ENCODE measurements at places on chromosomes 5 and 9. TPM values are rescaled to one million over a fixed set of nuclear protein-coding genes. Genes with fewer than 3 reads are reported as not detected.

- H3K36me3 ChIP-seq = no peaks in the 10 kb centered on the region
- DNase-seq = peak; percentile 77
- H3K27ac ChIP-seq = peak overlapping the region; percentile 85
- no peak overlapping the region for H3K4me3 ChIP-seq
Observed at GRCh38 chr5:143177263-143177983, 226.1 kb downstream of the NR3C1 start.

DNA sequence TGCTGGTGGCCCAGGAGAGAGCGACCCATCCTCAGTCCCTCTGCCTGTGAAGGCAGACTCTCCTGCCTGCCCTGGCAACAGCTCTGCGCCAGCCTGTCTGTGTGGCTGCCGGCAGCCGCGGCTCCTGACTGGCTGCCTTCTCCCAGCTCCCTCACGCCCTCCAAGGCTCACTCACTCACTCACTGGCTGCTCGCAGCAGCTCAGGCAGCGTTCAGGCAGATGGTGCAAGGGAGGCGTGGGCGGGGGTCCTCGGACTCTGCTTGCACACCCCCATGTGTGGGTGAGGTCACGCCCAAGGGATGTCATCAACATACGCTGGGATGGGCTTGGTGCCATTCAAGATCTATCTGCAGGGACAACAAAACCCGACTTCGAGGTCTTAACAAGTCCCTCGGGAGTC lies 66.7 kb downstream of the DAB2IP start:
- DNase-seq = no peak
- peak overlapping the region; percentile 36 for H3K27ac ChIP-seq
- no peaks in the 10 kb centered on the region for H3K36me3 ChIP-seq
- peaks cover 94% of the 10 kb centered on the region for H3K4me1 ChIP-seq
- H3K4me3 ChIP-seq = no peak overlapping the region

DNA sequence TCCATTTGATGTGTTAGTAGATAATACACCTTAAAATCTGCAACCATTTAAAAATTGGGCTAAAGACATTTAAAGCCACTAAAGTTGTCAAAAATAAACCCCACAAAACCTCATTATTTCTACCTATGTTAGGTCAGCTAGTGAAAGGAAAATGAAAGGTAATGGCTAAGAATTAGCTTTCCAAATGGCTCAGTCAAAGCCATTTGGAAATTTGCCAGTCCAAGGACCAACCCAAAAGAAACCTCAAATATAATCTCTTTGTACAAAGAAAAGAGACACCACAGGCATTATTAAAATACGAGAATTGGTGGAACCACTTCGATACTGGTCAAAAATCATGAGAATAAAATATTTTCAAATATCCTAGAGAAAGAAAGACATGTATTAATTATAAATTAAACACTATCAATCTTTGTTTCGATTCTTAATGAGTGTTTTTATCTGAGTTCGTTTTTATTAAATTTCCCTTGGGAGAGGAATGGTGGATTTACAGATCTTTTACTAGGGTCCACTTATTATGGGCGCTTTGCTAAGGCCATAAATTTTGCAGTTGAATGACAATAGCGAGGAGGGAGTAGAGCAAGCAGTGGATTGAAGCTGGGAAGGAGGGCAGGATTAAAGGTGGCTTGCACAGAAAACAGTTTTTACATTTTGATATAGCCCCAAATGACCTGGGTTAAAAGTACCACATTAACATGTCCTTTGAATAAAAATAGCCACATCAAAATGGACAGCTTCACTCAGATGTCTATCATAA lies 116.8 kb upstream of the SHB start:
- H3K27ac ChIP-seq = no peak overlapping the region
- H3K4me1 ChIP-seq = no peaks in the 10 kb centered on the region
- H3K4me3 ChIP-seq = no peak overlapping the region
- no peaks in the 10 kb centered on the region for H3K36me3 ChIP-seq
- DNase-seq = no peak
- no peaks in the 10 kb centered on the region for H3K27me3 ChIP-seq

CPLANE1 gene
- 12.1 TPM for total RNA-seq

DNA sequence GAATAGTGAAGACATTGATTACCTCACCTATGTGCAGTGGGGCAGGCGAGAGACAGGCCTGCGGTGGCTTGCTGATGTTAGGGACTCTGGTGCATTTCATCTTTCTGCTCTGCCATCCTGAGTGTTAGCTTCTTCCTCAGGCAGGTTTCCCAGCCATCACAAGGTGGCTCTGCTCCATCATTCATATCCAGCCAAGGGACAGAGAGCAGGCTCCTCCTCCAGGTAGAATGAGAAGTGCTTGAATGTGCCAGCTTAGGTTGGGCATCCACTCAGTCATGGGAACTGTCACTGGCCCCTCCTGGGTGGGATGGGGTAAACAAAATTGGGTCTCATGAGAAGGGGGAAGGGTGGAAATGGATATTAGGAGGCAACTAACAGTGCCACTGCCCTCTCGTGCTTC lies 24.8 kb downstream of the GPR107 start:
- no peaks in the 10 kb centered on the region for H3K27me3 ChIP-seq
- no peak overlapping the region for H3K27ac ChIP-seq
- H3K36me3 ChIP-seq = peaks cover 81% of the 10 kb centered on the region

DNA sequence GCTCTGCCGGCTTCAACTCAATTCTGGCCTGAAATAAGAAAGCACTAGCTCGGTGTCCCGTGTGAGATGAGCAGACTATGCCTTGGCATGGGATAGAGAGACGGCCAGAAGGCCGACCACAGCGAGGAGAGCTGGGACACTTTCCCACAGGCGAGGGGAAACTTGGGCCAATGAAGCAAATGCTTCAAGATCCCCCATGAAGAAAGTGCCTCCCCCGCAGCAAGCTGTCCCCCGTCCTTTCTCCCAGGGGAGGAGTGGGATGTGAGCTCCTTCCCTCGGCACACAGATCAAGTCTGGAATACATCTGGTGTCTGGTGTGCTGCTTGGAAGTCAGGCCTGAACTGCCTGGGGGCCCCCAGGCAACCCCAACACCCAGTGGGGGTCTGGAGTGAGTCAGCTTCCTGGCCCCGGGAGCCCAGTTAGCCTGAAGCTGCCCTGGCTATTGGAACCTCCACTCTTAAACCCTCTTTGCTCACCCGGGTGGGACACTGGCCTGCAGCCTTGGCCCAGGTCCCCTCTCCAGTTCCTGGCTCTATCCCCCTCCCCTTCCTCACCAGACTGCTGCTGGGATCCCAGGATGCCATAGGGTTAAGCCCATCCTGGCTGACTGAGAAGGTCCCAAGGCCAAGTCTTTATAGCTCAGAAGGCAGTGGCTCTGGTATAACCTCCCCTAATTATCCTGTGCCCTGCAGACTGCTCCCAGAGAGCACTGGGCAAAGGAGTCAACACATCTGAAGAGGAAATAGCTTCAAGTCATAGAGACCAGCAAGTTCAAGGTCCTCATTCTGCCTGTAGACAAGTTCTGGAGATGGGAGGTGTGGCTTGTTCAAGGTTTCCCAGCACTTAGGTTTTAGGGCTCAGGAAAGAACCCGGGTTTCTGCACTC lies 205.3 kb downstream of the TTLL11 start:
- peak overlapping the region; percentile 9 for H3K27ac ChIP-seq
- H3K27me3 ChIP-seq = no peaks in the 10 kb centered on the region
- H3K4me3 ChIP-seq = no peak overlapping the region
- H3K36me3 ChIP-seq = no peaks in the 10 kb centered on the region
- H3K4me1 ChIP-seq = no peaks in the 10 kb centered on the region
- DNase-seq = no peak

ACOT12 gene
- total RNA-seq = not detected

DNA sequence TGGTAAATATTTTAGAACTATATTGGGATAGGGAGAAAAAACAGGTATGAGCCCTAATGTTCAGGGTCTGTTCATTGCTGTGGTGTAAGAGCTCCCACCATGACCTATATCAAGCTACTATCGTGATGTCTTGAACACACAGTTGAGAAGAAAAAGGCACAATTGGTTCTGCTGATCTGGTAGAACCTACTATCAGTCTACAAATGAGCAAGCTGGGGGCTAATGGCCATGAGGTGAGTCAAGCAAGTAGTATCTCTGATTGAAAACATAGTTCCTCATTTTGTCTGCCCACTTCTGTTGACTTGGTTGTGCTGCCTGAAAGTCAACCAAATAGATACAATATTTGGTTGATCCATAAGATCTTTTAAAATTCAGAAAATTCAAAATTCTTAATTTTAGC lies 1026.3 kb downstream of the CDH12 start:
- no peak overlapping the region for H3K27ac ChIP-seq
- H3K4me3 ChIP-seq = no peak overlapping the region
- H3K27me3 ChIP-seq = no peaks in the 10 kb centered on the region
- DNase-seq = no peak

SPATA31A3 gene
- total RNA-seq = not detected

GRCh38 chr9:129201289-129201688 lies 23.2 kb upstream of the IER5L start:
- H3K27ac ChIP-seq = no peak overlapping the region
- H3K4me1 ChIP-seq = no peaks in the 10 kb centered on the region
- no peak for DNase-seq

GRCh38 chr5:150999704-151000442 lies 20.5 kb upstream of the GPX3 start:
- no peaks in the 10 kb centered on the region for H3K27me3 ChIP-seq
- DNase-seq = peak; percentile 58
- H3K27ac ChIP-seq = no peak overlapping the region

DNA sequence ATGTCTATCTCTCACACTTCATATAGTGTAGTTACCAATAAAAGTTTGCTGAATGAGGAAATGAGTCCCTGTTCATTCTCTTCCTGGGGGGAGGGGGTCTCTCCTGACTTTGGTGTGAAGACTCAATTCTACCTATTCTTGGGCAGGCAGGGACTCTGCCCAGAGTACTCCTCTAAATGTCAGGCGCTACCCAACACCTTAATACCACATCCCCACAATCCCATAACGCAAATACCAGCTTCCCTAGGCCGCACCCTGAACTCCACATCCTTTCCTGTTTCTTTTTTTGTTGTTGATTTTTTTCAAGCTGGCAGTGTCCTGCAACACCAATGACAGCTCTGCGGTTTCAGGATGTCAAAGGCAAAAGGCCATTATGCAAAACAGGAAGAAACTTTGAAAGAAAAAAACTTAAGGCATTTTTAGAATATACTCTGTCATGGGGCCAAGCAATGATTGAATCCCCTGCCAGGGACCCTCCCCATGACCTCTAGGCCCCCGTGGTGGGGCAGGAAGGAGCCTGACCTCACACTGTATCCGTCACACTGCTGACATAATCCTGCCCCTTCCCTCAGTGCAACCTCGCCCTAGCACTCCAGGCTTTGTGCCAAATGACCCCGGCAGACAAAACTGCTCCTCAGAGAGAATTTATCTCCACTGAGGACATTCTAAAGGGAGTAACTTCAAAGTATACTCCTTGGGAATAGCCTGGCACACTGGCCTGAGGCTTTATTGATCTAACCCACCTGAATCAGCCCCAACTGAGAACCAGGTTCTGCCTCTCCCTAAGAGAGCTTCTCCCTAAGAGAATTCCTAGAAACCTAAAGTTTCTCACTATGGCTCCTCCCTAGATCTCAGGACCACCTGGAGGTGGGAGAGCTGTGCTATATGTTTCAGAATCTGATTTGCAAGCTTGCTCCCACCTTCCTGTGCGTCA lies 8.0 kb downstream of the B4GALT1 start:
- H3K36me3 ChIP-seq = no peaks in the 10 kb centered on the region
- H3K4me1 ChIP-seq = peaks cover 98% of the 10 kb centered on the region
- peak; percentile 71 for DNase-seq
- no peaks in the 10 kb centered on the region for H3K27me3 ChIP-seq

DNA sequence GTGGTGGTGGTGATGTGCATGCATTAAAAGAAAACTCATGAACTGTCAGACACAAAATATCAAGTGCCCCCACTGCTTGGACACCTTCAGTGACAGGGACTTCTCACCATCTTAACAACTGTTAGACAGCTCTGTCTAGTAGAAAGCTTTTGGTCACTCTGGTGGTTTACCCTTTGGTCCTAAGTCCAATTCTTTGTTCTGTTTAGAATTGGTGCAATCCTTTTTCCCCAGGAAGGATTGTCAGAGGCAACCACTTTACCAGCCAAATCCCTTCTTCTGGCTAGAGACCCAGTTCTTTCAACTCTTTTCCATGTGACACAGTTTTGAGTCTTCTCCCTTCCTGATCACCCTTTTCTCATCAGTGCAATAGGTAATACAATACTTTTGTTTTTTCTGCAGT lies 140.2 kb downstream of the SEC61B start:
- no peak for DNase-seq
- H3K36me3 ChIP-seq = no peaks in the 10 kb centered on the region
- H3K4me1 ChIP-seq = peaks cover 38% of the 10 kb centered on the region
- no peaks in the 10 kb centered on the region for H3K27me3 ChIP-seq
- H3K27ac ChIP-seq = no peak overlapping the region

- H3K27me3 ChIP-seq = no peaks in the 10 kb centered on the region
- H3K4me3 ChIP-seq = no peak overlapping the region
- no peaks in the 10 kb centered on the region for H3K36me3 ChIP-seq
- peak; percentile 1 for DNase-seq
- peaks cover 14% of the 10 kb centered on the region for H3K4me1 ChIP-seq
Observed at GRCh38 chr9:124255222-124255621, 2.5 kb upstream of the NEK6 start.

STPG3 gene
- not detected for total RNA-seq

CSF2 gene
- not detected for total RNA-seq

DNA sequence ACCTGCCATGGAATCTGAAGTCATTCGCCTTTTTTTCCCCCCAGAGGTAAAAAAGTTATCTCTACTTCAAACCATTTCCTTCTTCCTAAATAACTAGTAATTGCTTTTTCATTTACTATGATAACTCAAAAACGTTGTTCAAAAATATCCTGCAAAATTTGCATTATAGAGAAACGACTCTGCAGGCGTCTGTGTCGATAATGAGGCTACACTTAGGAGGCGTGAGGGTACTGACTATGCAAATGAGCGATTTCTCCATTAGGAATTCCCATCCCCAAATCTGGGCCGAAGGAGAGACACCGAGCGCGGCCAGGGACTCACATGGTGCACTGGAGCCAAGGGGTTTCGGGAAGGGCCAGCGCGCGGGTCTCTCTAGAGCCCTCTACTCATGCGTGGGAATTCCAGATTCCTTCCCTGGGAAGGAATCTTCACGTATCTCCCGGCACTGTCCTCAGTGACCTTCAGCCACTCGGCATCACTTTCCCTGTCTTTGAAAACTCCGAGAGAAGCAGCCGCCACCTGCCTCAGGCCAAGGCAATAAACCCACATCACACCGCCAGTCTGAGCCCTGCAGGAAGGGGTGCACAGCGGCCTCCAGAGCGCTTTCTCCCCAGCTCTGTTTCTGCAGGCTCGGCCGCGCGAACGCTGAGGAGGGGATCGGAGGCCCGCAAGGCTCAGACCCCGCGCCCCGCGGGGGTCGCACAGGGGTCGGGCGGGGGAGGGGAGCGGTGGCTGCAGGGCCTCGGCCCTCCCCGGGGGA lies 718 bp upstream of the DENND4C start:
- H3K4me3 ChIP-seq = peak overlapping the region; percentile 100
- H3K27ac ChIP-seq = peak overlapping the region; percentile 97
- H3K36me3 ChIP-seq = no peaks in the 10 kb centered on the region
- H3K4me1 ChIP-seq = peaks cover 20% of the 10 kb centered on the region
- no peaks in the 10 kb centered on the region for H3K27me3 ChIP-seq
- no peak for DNase-seq

GRCh38 chr9:8477450-8477849 lies 677.9 kb upstream of the DMAC1 start:
- no peaks in the 10 kb centered on the region for H3K4me1 ChIP-seq
- H3K4me3 ChIP-seq = no peak overlapping the region
- H3K27me3 ChIP-seq = no peaks in the 10 kb centered on the region
- no peaks in the 10 kb centered on the region for H3K36me3 ChIP-seq
- no peak for DNase-seq

GRCh38 chr9:7165331-7165975 lies 407.7 kb downstream of the KDM4C start:
- no peak for DNase-seq
- H3K27ac ChIP-seq = no peak overlapping the region
- H3K4me3 ChIP-seq = no peak overlapping the region
- no peaks in the 10 kb centered on the region for H3K27me3 ChIP-seq
- H3K36me3 ChIP-seq = peaks cover 14% of the 10 kb centered on the region
- H3K4me1 ChIP-seq = peaks cover 9% of the 10 kb centered on the region

ADAMTS13 gene
- total RNA-seq = 6.7 TPM

PDE6A gene
- 0.04 TPM for total RNA-seq
